Activated CD4-positive, alpha-beta T cell treated with anti-CD3 and anti-CD28 coated beads, Interleukin-2, amount 50 U/mL, for 4 hours (primary cell): ENCODE measurements at places on chromosomes 16 and 17.

GRCh38 chr17:78738278-78738677 lies 43.8 kb downstream of the CYTH1 start:
- DNase-seq: no peak

- no peak for DNase-seq
Measured at GRCh38 chr16:82459580-82460256, 167.1 kb upstream of the CDH13 start.

- no peak for DNase-seq
Measured at GRCh38 chr17:39169518-39169917, 3.6 kb upstream of the ARL5C start.

DNA sequence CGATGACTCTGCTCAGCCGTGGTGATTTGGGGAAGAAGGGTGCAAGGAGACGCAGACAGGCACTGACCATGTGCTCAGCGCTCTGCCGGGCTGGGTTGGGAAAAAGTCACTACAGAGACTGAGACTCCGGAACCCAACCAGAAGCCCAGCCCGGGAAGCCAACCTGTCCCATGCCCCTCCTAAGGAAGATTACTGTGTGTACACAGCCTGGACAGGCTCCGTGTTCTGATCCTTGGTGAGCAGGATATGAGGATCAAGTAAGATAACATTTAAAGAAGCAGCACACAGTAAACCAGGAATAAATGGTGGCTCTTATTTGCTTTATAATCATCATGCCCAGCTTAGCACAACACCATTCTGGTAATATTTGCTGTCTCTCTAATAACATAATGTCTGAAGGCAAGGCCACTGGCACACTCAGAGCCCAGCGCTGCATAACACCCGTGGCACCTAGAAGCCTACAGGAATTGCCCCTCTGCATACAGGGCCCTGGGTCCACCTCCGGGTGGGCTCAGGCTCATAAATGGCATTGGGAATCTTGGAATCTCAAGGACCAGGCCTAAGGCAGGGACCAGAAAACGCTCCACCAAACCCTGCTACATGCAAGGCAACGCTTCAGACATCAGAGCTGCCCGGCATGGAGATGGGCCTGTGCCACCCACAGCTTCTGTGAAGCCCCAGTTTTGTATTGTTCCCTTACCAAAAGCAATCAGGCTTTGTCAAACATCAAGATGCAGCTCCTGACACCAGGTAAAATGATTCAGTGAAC lies 113.5 kb downstream of the DYNLRB2 start:
- DNase-seq: no peak

GRCh38 chr17:5580367-5580766 lies 3.9 kb downstream of the NLRP1 start:
- DNase-seq: no peak
